ENCODE measurements at places on chromosomes 7 and 10. TPM values are rescaled to one million over a fixed set of nuclear protein-coding genes. Genes with fewer than 3 reads are reported as not detected.

GRCh38 chr7:142919656-142920055 lies 13.9 kb downstream of the TRPV5 start:
- DNase-seq = no peak

- DNase-seq = no peak
These were observed 133.0 kb upstream of the PCBD1 start for GRCh38 chr10:71021402-71021801.

DNA sequence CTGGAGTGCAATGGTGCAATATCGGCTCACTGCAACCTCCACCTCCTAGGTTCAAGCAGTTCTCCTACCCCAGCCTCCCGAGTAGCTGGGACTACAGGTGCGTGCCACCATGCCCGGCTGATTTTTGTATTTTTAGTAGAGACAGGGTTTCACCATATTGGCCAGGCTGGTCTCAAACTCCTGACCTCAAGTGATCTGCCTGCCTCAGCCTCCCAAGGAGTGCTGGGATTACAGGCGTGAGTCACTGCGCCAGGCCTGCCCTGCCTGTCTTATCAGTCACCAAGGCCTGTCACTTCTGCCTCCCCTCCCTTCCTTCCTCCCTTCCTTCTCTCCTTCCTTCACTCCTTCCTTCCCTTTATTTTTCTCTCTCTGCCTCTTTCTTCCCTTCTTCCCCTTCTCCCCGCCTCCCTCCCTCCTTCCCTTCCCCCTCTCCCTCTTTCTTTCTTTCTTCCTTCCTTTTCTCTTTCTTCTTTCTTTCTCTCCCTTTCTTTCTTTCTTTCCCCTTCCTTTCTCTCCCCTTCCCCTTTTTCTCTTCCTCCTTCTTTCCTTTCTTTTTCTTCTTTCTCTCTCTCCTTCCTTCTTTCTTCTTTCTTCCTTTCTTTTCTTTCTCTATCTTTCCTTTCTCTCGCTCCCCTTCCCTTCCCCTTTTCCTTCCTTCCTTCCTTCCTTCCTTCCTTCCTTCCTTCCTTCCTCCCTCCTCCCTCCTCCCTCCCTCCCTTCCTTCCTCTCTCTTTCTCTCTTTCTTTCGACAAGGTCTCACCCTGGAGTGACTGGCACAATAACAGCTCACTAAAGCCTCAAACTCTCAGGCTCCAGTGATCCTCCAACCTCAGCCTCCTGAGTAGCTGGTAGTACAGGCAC lies 3.1 kb upstream of the ST7 start:
- DNase-seq = no peak

DNA sequence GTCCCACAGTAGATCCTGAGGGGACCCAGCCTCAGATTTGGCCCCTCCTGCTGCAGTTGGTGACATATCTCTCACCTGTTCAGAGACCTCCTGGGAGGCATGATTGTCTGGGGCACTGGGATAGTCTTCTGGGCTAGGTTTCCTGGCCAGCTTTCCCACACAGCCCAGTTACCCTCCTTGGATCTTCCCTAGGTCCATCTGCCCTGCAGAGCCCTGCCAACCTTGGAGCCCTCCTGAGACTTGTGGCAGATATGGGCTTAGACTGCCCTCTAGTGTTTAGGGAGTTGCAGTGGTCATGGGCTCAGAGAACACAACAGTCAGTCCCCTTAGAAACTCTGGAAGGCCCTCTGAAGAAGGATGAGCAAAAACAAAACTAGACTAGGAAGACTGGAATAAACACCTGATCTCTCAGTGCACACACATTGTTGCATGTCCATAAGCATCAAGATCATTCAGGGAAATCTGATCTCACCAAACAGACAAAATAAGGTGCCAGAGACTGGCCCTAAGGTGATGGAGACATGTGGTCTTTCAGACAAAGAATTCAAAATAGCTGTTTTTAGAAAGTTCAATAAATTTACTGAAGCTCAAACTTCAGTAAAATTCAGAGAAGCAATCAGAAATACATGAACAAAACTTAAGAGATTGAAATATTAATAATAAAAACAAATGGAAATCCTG lies 324.6 kb downstream of the ATRNL1 start:
- peak; percentile 70 for DNase-seq

- DNase-seq = no peak
These were observed 942.5 kb upstream of the ZWINT start for GRCh38 chr10:57303566-57303965.

- DNase-seq = no peak
These were observed 181.7 kb downstream of the TCF7L2 start for GRCh38 chr10:113131613-113132261.

DNA sequence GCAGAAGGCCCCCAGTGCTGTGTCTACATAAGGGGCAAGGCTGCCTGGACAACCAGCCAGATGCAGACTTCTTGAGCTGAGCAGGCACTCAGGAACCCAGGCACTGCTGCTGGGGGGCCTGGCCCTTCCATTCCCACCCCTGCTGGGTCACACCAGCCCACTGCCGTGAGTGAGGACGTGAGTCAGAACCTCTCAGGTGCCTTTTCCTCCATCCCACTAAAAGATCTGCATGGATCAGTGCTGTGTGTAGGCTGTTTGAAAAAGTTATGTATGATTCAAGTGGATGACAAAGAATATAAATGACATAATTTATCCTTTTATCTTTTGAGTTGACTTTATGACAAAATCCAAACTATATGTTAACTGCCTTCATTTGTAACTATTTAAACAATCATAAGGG lies 499.3 kb downstream of the INHBA start:
- no peak for DNase-seq

DNA sequence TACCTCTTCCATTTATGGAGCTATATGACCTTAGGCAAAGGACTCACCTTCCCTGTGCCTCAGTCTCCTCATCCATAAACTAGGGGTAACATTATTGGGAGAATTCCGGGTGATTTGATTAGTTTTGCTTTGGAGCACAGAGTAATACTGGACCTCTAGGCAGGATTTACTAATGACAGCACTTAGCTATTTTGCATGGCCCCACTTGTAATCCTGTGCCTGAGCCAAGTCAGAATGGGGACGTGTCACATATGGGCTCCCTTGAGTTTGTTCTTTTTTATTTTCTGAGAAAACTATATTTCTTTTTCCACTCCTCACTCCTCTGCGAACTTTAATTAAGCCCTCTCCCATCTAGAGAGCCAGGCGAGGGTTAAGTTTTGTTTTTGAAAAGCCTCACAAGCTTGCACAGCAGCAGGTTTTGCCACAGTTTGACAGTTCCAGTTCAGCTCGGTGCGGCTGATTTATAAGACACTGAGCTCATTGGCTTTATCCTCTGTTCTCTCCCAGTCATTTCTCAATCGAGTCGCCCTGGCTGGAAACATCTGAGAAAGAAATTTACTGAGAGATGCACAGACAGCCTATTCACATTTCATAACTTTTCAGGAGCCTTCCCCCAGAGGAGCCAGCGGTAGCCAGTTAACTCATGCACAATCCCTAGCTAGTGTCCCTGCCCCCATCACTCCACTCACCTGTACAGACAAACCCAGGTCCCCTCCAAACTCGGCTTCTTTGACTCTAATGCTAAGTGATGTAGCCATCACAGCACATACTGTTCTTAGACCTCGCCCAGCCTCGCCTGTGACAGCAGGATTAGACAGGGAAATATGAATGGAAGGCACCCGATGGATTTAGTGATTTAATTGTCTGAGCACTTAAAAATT lies 441.9 kb upstream of the NPVF start:
- DNase-seq = peak; percentile 41

DNA sequence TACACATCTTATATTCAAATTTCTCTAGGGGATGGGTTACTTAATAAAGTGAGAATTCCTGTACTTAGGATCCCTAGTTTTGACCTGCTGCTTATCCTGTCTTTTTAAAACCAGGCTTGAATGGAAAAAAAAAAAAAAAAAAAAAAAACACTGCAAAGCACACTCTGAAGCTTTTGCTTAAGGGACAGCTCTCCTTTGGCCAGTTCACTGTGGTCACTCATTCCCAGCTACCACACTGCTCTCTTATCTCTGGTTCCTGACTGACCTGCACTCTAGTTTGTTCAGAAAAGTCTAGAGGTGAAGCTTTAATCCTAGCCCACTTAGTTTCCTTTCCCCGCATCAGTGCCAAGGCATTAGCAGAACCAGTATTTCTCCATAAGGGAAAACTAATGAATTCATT lies 82.4 kb downstream of the CADPS2 start:
- no peak for DNase-seq

DNA sequence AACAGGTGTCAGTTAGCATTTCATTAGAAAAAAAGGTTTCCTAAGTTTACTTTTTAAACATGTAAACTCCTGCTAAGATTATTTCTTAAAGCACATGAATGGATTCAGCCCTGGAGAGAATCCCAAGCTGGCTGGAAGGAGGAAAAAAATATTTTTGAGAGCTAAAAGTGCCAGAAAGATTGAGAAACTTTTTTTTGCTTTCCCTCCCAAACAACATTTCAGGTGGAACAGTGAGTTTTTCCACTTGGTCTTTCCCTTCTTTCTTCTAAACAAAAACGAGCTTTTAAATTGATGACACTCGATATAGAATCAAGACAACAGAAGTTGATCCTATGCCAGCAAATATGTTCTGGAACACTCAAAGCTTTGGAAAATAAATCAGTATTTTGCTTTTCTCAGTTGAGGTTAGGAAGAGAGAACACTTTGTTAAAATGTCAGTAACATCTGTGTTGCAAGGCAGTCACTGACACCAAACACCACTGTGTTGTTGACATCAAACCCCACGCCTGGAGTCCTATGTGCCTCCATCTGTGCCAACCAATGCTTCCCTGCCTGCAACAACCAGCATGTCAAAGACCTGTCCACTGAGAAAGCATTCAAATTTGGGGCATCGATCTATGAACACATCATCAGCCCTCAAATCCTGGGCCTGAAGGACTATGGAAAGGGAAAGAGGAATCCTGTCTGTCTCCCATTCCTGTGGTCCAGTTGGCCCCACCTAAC lies 22.9 kb upstream of the INSIG1 start:
- DNase-seq = no peak

The IMMP2L gene
- total RNA-seq = 9.1 TPM

The IFIT1B gene
- not detected for total RNA-seq

The ASZ1 gene
- total RNA-seq = not detected

The PRSS1 gene
- 71.2 TPM for total RNA-seq

The DDIT4 gene
- total RNA-seq = 165 TPM

The SDK1 gene
- 7.4 TPM for total RNA-seq

The EBLN1 gene
- total RNA-seq = not detected

The CALHM1 gene
- total RNA-seq = not detected

The TUBAL3 gene
- total RNA-seq = 1.0 TPM

The HGF gene
- 33.2 TPM for total RNA-seq

The SEMA3D gene
- 44.9 TPM for total RNA-seq
